ENCODE measurements at places on chromosomes 12 and 14. TPM values are rescaled to one million over a fixed set of nuclear protein-coding genes. Genes with fewer than 3 reads are reported as not detected.

GRCh38 chr12:99024870-99025269, 379.8 kb downstream of the APAF1 start:
- no peaks in the 10 kb centered on the region for H3K36me3 ChIP-seq
- no peak overlapping the region for H3K4me3 ChIP-seq
- no peaks in the 10 kb centered on the region for H3K27me3 ChIP-seq
- H3K4me1 ChIP-seq = no peaks in the 10 kb centered on the region

DNA sequence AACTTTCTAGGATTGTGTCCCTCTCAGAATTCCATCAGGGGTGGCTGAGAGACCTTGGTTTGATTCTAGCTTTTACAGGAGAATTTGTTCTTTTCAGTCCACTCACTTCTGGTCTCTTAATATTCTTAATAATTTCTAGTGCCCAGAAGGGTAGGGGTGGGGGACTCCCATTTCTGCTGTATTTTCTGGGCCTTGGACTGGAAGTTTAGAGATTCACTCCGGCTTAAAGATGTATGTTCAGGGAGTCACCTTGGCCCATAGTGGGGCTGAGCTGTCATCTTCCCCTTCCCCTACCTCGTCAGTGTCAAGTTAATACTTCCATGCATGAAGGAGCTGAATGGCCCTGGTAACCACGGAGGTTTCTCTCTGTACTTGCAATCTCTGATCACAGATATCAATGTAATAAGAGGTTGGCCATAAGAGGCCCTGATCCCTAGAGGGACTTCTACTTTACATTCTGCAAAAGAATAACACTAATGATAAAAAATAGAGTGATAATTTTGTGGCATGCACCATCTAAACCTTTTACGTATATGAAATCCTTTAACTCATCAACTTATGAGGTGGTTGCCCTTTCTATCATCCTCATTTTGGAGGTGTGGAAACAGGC, 6.7 kb downstream of the KRT81 start:
- H3K27ac ChIP-seq = no peak overlapping the region
- no peaks in the 10 kb centered on the region for H3K27me3 ChIP-seq
- no peak for DNase-seq
- no peaks in the 10 kb centered on the region for H3K36me3 ChIP-seq
- no peak overlapping the region for H3K4me3 ChIP-seq

The SERPINA4 gene
- 204 TPM for total RNA-seq

The FGF6 gene
- not detected for total RNA-seq

The DENND5B gene
- 16.4 TPM for total RNA-seq

DNA sequence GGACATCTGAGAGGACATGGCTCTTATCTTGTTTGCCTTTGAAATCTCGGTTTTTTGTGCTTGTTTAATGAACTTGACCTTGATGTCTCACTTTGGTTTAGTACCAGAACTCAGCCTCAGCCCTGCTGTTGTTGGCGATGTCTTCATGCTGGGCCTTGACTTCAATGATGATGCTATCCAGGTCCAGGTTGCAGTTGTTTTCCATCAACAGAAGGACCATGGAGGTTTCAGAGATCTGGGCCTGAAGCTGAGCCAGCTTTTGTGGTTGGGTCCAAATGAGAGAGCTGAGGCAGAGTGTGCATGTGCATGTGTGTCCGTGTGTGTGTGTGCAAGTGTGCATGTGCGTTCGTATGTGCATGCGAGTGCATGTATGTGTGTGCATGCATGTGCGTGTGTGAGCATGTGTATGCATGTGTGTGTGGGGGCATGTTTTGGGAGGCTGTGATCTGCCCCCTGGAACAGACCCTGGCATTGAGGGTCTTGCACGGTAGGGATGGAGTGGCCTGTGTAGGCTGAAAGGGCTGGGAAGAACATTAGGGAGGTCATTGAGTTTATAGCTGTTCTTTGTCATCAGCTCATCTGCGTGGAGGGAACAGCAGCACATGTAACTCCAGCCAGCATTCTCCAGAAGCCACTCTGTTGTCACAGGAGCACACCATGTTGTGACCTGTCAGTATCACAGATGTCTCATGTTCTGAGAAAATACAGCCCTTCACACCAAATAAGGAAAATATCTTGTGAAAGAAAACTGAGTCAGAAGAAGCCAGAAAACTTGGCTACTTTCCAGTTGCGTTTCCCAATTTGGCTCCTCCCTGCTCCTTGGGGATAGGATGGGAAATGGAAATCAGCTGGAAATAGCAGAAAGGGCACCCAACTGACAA, 10.0 kb upstream of the KRT82 start:
- H3K36me3 ChIP-seq = no peaks in the 10 kb centered on the region
- no peak overlapping the region for H3K27ac ChIP-seq
- no peaks in the 10 kb centered on the region for H3K4me1 ChIP-seq
- H3K4me3 ChIP-seq = no peak overlapping the region
- DNase-seq = no peak

The SENP1 gene
- total RNA-seq = 5.3 TPM

DNA sequence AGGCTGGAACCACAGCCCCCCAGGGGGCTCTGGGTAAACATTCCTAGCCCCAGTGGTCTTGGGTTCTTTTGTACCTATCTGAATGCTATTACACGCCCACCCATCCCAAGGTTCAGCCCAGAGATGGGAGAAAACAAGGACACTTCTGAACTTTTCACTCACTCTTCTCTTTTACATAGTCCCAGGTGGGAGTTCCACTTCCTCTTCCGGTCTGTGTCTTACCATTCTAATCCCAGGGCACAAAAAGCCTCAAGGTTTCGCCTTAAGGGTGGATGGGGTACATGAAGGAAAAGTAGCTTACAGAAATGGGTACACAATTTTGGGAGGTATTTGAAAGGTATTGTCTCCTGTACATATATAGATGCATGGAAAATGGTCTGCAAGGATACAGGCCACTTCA, 79.0 kb downstream of the TMEM30B start:
- no peaks in the 10 kb centered on the region for H3K36me3 ChIP-seq
- H3K27ac ChIP-seq = no peak overlapping the region
- H3K27me3 ChIP-seq = peaks cover 3% of the 10 kb centered on the region
- no peaks in the 10 kb centered on the region for H3K4me1 ChIP-seq
- H3K4me3 ChIP-seq = no peak overlapping the region

The GPRC5A gene
- total RNA-seq = 0.46 TPM

The GDF3 gene
- total RNA-seq = not detected

DNA sequence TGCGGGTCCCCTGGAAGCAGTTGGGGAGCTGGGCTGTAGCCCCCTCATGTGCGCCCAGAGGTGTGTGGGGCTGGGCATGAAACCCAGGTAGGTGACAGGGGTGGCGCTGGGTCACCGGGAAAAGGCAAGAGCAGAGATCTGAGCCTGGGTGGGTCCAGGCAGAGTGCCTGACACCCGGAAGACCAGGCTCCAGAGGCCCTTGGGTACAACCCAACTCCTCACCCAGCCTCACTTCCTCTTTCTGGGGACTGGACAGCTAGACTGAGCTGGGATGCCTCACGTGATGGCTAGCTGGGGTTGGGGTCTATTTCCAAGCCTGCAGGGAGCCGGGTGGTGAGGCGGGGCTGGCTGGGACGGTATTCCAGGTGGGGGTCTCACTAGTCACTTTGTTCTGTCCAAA, 16.3 kb upstream of the CYP46A1 start:
- no peak overlapping the region for H3K4me3 ChIP-seq
- no peaks in the 10 kb centered on the region for H3K4me1 ChIP-seq
- no peak for DNase-seq

GRCh38 chr12:3998397-3998796, 125.2 kb upstream of the PARP11 start:
- H3K4me3 ChIP-seq = no peak overlapping the region
- H3K36me3 ChIP-seq = no peaks in the 10 kb centered on the region
- H3K27ac ChIP-seq = no peak overlapping the region
- H3K27me3 ChIP-seq = no peaks in the 10 kb centered on the region
- no peaks in the 10 kb centered on the region for H3K4me1 ChIP-seq

GRCh38 chr14:25685004-25685403, 635.1 kb upstream of the STXBP6 start:
- H3K27me3 ChIP-seq = no peaks in the 10 kb centered on the region
- no peak for DNase-seq
- H3K27ac ChIP-seq = no peak overlapping the region

DNA sequence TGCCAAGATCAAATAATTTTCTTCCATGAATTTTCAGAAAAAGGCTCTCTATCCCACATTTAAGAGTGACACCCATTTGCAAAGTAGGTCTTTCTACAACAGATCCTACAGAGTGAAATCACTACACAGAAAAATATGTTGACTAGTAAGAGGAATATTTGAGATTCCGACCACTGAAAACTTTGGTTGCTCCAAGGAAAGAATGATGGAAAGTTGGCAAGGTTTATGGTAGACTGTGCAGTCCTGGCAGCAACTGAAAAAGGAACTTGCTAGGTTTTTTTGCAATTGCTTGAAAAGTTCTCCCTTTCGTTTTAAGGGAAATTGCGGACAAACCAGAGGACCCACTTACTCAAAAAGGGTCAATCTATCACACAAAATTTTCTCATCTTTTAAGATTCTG, 83.1 kb upstream of the TSPAN8 start:
- H3K4me1 ChIP-seq = no peaks in the 10 kb centered on the region
- H3K4me3 ChIP-seq = no peak overlapping the region

DNA sequence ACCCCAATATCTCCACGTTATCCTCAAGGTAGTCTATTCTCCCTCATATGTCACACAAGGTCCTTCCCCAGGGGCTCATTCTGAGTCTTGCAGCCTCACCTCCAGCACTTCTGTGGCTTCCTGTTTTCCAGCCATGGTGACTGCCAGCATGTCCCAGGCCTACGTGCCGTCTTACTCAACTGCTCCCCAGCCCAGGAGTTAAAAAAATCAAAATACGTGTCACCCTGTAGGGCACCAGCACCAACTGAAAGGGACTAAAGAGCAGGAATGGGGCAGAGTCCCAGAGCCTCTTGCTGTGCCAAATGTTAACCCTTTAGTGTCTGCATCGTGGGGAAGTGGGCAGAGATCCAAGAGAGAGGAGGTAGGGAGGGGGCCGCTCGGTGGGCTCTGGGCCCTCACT, 37.0 kb upstream of the MED13L start:
- H3K4me1 ChIP-seq = no peaks in the 10 kb centered on the region
- no peaks in the 10 kb centered on the region for H3K36me3 ChIP-seq
- H3K27ac ChIP-seq = no peak overlapping the region
- no peaks in the 10 kb centered on the region for H3K27me3 ChIP-seq
- H3K4me3 ChIP-seq = no peak overlapping the region
- DNase-seq = peak; percentile 63

The ATG14 gene
- 4.0 TPM for total RNA-seq

GRCh38 chr14:72876710-72877063, 17.2 kb downstream of the DPF3 start:
- H3K4me3 ChIP-seq = no peak overlapping the region
- no peaks in the 10 kb centered on the region for H3K27me3 ChIP-seq
- no peak overlapping the region for H3K27ac ChIP-seq
- no peak for DNase-seq
- no peaks in the 10 kb centered on the region for H3K36me3 ChIP-seq

The MYL2 gene
- 4.3 TPM for total RNA-seq

DNA sequence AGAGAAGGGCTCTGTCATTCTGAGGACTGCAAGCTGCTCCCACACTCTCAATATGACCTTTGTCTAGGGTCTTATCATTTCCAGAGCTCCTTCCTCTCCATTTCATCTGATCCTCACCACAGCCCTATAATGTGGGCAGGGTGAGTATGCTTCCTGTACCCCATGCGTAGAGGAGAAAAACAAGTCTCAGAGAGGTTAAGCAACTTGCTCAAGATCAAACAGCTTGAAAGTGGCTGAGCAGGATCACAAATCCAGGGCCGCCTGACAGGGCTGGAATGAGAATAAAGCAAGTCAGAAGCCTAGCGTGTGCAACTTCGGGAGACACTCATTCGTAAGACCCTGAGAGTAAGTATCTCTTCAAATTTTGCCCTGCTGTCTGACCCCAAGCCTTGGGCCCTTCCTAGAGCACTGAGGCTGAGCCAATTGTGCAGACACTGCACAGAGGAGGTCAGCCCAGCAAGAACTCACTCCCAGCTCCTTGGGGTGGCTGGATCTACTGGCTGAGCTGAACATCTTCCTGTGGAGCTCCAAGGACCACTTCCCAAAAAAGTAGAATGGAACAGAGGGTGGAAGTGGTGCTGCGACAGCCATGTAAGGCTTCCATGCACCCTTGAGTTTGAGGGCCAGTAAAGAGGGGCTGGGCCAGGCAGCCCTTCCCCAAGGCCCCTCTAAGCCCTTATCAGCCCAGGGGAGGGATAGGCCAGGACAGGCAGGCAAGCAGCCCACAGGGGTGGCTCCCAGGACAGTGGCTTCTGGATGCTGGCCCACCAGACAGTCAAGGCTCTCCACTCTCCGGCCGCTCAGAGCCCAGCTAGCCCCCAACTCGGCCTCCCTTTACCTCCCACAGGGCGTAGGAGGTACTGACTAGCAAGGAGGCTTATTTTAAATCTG, 10.5 kb downstream of the ZFP36L1 start:
- peaks cover 3% of the 10 kb centered on the region for H3K36me3 ChIP-seq
- H3K27ac ChIP-seq = peak overlapping the region; percentile 86
- H3K4me3 ChIP-seq = no peak overlapping the region
- peak; percentile 47 for DNase-seq
- no peaks in the 10 kb centered on the region for H3K27me3 ChIP-seq

DNA sequence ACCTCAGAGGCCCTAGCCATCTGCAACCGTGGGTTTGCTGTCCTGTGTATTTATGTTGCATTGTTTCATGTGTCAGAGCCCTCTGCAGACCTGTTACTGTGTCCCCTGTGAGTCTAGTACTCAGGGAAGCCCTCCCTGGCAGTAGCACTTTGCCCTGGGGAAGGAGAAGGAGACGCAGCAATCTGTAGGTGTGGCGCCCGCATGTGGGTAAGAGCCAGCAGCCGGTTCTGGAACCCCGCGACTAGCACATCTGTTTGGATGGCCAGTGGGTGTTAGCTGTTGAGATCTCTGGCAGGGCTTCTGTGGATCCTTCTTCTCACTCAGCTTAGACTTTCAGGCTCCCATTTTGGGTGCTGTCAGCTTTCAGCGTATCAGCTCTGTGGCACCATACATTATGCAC, 57.0 kb downstream of the TECPR2 start:
- H3K27me3 ChIP-seq = no peaks in the 10 kb centered on the region
- no peak overlapping the region for H3K27ac ChIP-seq
- no peaks in the 10 kb centered on the region for H3K4me1 ChIP-seq
- no peak for DNase-seq
- no peak overlapping the region for H3K4me3 ChIP-seq

The BDKRB2 gene
- total RNA-seq = 0.16 TPM

GRCh38 chr12:95205685-95206084, 11.6 kb downstream of the FGD6 start:
- no peaks in the 10 kb centered on the region for H3K27me3 ChIP-seq
- H3K4me1 ChIP-seq = no peaks in the 10 kb centered on the region
- H3K27ac ChIP-seq = peak overlapping the region; percentile 14

The RTL1 gene
- total RNA-seq = not detected

GRCh38 chr14:77474479-77475177, 16.7 kb downstream of the AHSA1 start:
- no peak overlapping the region for H3K27ac ChIP-seq
- no peaks in the 10 kb centered on the region for H3K4me1 ChIP-seq

DNA sequence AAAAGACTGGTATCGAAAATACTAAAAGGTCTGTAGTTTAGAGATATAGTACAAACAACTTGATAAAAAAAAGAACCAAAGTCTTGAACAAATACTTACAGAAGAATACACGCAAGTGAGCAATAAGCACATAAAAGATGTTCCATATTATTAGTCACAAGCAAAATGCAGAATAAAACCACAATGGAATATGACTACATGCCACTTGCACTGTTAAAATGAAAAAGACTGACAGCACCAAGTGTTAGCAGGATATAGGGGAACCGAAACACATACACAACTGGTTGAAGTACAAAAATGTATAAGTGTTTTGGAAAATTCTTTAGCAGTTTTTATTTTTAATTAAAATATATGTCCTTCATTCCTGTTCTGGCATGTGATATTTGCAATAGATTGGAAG, 3.6 kb downstream of the CLEC2A start:
- H3K27me3 ChIP-seq = no peaks in the 10 kb centered on the region
- H3K4me3 ChIP-seq = no peak overlapping the region
- H3K27ac ChIP-seq = no peak overlapping the region
- H3K36me3 ChIP-seq = no peaks in the 10 kb centered on the region

Measured in right lobe of liver (tissue), 6 donors.